ENCODE measurements at places on chromosomes 11 and 22. TPM values are rescaled to one million over a fixed set of nuclear protein-coding genes. Genes with fewer than 3 reads are reported as not detected.
A peak's percentile ranks its signal among the peaks of the same experiment; 100 is the strongest.

DNA sequence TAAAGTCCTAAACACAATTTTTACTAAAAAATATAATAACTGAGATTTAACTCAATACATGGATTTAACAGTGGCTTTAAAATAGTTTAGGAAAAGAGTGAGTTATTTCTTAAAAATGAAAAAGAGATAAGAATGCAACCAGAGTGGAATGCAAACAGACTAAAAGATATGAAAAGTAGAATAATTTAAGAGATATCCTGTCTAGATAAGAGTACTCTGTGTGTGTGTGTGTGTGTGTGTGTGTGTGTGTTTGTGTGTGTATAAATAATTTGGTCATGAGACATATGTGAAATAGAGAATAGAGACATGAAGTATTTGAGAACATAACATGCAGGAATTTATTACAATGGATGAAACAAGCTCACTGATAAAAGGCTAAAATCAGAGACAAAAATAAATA is 986.9 kb upstream of the CHORDC1 start:
- DNase-seq: no peak

GRCh38 chr11:23113887-23114216 is 253.6 kb upstream of the CCDC179 start:
- DNase-seq: no peak

- no peak for DNase-seq
Observed at GRCh38 chr11:69295079-69295994, 1.4 kb downstream of the MYEOV start.

GRCh38 chr22:22386602-22387385 is 121.7 kb downstream of the ZNF280B start:
- DNase-seq: no peak

- DNase-seq: peak; percentile 42
Observed at GRCh38 chr22:28582806-28583205, 96.8 kb downstream of the TTC28 start.

DNA sequence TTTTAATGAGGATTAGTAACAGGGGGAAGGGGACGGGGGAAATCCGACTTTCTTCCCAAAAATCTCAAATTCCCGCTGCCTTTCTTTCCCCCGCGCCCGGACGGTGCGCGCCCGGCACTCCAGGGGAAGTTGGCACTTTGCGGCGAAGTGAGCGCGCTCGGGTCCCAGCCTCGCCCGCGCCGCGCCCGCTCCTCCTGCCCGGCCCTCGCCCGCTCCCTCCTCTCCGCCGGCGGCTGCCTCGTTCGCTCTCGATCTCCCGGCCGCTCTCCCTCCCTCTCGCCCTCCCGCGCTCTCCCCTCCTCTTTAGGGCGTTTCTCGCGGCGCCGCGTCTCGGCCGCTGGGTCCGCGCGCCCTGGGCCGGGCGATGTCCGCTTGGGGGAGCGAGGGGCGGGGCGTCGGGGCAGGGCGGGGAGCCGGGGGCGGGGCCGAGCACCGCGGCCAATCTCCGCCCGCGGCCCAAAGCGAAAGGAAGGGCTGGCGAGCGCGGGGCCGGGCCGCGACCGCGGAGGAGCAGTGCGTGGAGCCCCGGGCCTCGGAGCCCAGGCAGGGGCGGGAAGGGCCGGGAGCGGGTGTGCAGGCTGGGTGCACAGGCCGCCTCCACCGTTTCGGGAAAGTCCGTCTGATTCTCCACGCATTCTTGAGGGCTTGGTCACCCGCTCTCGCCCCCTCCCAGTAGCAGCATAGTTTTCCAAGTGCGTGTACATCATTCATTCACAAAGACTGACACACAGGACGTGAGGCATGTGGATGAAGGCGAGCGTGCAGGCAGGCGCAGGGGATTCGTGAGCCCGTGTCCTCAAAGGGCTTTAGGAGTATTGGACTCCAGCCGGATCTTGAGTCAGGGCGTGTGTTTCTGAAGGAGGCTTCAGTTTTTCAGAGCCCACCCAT is 65.1 kb downstream of the ETS1 start:
- DNase-seq: peak; percentile 99

GRCh38 chr11:47981667-47982404 is 1.5 kb downstream of the PTPRJ start:
- DNase-seq: no peak

GRCh38 chr22:45450921-45451651 is 37.6 kb downstream of the RIBC2 start:
- no peak for DNase-seq

DNA sequence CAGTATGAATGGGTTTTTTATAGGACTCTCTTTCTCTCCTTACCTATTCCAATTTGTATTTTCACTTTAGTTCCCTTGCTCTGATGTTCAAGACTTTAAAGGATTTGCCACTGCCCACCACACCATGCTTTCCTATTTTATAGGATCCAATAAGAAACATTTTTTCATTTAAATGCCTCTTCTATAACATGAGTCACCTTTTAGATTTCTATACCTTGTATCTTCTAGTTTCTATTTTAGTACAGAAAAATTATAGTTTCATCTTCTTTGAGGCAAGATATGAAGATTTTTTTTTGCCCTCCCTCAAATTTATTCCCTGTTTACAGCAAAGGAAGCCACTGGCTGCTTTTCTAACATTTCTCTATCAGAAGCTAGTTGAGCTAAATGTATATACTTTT is 76.8 kb downstream of the ARFGAP2 start:
- no peak for DNase-seq

The PRG3 gene
- not detected for total RNA-seq

The CHST1 gene
- total RNA-seq: 7.1 TPM

The RFPL3 gene
- not detected for total RNA-seq

The PHOX2A gene
- total RNA-seq: not detected

The PPP2R5B gene
- 13.8 TPM for total RNA-seq

The AMBRA1 gene
- 26.3 TPM for total RNA-seq

The ART5 gene
- total RNA-seq: not detected

The TNNI2 gene
- total RNA-seq: 13.0 TPM

The FOLR1 gene
- 1.6 TPM for total RNA-seq
